ENCODE measurements at places on chromosomes 7 and 10.

DNA sequence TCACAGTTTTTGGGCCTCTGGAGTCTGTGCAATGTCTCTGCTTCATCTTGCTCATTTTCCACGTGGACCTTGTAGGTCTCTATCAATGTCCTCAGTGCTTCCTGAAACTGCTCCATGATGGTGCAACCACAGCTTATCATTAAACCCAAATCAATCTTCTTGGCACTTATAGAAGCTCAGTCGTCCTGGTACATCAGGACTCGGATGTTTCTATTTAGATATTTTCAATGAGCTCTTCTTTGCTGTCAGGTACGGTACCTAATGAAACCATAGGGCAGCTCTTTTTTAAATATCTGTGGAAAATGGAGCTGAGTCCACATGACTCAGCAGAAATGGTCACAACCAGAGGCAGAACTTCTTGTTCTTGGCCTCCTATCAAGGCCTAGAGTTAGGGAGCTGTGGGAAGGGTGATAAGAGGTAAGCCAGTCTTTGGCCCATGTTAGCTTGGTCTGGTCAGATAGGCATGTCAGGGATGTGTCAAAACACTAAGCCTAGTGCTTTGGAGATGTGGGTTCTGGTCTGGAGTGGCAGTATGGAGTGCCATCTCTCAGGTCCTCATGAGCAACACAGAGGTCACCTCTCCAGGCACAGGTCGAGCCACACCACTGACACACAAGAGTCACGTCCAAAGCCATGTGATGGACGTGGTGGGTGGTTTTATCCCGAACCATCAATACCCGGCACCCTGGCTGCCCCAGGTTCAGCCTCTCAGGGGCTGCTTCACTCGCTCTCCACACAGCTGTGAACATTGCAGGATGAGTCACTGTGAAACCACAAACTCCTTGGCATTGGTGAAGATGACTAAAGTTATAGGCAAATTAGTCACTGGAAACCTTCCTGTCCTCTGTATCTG is 87.0 kb downstream of the TBXAS1 start:
- DNase-seq = peak; percentile 78

GRCh38 chr10:21535494-21535965 is 1.5 kb downstream of the MLLT10 start:
- no peak for DNase-seq

GRCh38 chr7:112160130-112160770 is 45.9 kb downstream of the DOCK4 start:
- DNase-seq = no peak

- no peak for DNase-seq
Observed at GRCh38 chr7:157395206-157395605, 58.4 kb downstream of the DNAJB6 start.

- DNase-seq = no peak
Observed at GRCh38 chr7:539731-540411, 20.2 kb upstream of the PDGFA start.

GRCh38 chr10:67779465-67780203 is 58.4 kb downstream of the DNAJC12 start:
- peak; percentile 31 for DNase-seq

DNA sequence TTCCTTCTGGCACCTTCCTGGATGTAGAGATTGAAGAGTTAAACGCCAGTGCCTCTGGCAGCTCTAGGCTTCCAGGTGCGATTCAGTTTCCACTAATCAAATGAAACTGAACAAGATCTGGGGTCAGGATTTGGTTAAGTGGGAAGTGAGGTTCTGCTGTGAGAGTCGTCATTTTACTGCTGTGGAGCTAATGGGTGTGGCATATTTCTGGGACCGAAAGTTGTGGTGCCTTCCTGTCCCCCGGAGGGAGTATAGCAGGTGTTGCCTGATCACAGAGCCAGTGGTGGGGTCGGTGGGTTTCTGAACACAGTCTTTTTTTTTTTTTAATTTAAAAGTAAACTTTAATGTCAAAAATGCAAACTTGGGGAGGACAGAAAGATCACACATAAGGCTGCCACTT is 37.0 kb upstream of the JAKMIP3 start:
- no peak for DNase-seq

DNA sequence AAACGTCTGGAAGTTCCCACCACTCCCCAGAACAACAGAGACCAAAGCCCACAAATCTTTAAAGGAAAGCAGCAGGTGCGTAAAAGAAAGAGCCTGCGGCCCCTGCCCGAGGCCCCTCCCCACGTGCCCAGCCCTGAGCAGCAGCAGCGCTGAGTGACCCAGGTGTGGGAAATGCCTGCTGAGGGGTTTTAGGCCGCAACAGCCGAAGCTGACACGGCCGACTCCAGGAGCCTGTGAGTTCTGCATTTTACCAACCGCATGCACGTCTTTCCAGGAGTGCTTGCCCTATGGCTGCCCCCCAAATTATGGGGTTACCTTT is 1.6 kb upstream of the KNDC1 start:
- DNase-seq = no peak

- DNase-seq = no peak
Observed at GRCh38 chr10:31936933-31937332, 8.3 kb upstream of the ARHGAP12 start.

DNA sequence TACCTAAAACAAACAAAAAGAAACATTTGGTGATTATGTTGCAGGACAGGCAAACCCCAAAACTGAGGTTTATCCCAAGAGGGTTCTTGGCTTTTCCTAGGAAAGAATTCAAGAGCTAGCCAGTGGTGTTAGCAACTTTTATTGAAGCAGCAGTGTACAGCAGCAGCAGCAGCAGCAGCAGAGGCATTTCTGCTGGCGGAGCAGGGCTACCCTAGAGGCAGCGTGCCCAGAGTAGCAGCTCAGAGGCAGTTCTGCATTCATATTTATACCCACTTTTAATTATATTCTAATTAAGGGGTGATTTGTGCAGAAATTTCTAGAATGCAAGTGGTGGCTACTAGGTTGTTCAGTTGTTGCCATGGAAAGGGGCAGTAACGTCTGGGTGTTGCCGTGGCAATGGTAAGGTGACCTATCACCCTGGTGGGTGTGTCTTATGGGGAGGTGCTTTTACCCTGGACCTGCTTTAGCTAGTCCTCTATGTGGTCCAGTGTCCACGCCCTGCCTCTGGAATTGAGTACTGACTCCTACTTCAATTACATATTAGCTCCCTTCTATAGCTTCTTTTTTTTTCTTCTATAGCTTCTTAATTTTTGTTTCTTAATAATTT is 53.9 kb downstream of the VCL start:
- DNase-seq = no peak

DNA sequence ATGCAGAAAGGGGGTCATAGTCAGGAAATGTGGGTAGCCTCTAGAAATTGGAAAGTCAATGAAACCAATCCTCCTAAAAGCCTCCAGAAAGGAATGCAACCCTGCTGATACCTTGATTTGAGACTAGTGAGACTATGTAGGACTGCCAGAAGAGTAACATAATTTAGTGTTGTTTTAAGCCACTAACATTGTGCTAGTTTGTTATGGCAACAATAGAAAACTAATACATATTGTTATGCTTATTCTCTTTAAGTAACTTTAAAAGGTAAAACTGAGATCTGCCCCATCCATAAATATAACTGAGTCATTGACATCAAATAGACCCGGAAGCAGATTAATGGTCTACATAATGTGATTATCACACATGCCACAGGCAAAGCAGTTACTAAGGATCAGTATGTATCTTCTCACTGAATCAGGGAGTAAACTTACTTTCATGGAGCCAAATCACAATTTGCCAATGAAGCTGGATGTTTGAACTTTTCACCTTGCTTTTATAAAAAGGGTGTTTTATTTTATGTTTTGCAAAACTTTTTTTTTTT is 146.4 kb upstream of the TMEM106B start:
- no peak for DNase-seq

DNA sequence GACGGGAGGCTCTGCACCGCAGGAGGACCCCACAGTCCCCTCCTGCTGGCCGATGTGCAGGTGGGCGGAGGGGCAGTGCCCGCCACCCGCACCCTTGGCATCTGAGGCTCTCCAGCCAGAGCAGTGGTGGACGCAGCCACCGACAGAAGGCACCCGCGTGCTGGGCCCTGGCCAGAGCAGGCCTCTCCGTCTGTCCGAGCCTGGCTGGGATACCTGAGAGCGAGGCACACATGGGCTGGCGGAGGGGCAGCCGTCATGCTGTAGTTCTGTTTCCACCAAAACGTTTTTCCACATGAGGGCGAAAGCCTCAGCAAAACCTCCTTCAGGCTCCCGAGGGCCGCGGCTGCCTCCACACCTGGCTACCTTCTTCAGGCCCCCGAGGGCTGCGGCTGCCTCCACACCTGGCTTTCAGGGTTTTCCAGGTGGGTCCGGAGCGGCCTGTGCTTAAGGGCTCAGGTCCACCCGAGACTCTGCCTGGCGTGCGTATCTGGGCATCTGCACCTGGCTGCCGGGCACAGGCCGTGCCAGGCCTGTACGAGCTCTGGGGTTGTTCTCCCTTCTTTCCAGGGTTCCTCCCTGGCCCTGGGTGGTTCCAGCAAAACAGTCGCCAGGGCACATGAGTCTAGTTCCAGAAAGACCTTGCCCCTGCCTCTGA is 115.5 kb downstream of the INPP5A start:
- no peak for DNase-seq

- DNase-seq = no peak
Observed at GRCh38 chr10:129131457-129132132, 335.4 kb upstream of the MGMT start.

DNA sequence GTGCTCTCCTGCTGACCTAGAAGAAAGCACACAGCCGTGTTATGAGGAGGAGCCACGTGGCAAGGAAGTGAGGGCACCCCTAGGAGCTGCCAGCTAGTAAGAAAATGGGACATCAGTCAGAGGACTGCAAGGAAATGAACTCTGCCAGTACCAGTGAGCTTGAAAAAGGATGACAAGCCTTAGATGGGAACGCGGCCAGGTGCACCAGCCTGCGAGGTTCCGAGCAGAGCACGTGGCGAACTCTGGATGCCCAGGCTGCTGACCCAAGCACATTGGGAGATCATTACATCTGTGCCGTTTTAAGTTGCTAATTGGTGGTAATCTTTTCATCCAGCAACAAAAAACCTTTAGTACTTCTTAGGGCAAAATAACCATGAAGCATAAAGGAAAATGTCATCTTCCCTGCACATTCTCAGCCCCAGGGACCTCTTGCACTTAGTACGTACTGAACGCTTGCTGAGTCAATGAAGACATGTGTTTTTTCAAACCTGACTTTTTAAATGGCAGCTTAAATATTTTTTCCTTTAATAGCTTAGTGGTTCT is 69.4 kb downstream of the AMZ1 start:
- DNase-seq = no peak

- DNase-seq = no peak
Observed at GRCh38 chr10:62422068-62422590, 48.0 kb downstream of the ZNF365 start.

Data from brain pericyte (primary cell).